ENCODE measurements at places on chromosomes 12 and 14. TPM values are rescaled to one million over a fixed set of nuclear protein-coding genes. Genes with fewer than 3 reads are reported as not detected.

DNA sequence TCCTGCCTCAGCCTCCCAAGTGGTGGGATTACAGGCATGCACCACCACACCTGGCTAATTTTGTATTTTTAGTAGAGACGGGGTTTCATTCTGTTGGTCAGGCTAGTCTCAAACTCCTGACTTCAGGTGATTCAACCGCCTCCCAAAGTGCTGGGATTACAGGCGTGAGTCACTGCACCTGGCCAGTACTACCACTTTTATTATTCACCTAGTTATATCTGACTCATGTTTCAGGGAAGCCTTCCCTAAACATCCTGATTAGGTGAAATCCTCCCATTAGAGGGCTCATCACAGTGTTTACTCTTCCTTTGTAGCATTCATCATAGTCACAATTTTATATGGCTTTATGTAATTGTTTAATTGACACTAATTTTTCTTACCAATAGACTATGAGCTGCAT lies 295.3 kb upstream of the SOX5 start:
- DNase-seq: no peak
- H3K36me3 ChIP-seq: peaks cover 2% of the 10 kb centered on the region
- peaks cover 8% of the 10 kb centered on the region for H3K4me1 ChIP-seq
- no peaks in the 10 kb centered on the region for H3K27me3 ChIP-seq

FITM1 gene
- total RNA-seq: 2.4 TPM

DNA sequence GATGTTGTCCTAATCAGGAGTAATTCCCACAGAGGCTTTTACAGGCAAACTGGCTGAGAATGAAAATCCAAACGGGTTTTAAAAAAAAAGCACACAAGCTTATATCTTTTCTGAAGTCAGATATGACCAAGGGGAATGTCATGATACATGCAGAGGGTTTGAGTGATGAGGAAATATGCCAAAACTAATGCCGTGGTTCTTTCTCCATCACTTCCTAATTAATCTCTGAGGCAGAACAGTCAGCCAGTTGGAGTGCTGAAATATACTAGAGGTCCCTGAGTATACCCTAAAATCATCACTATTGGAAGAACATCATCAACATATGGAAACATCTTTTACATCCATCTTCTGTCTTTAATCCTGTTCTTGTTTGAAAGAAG lies 160.8 kb upstream of the FAR2 start:
- H3K4me3 ChIP-seq: no peak overlapping the region
- no peaks in the 10 kb centered on the region for H3K36me3 ChIP-seq
- no peaks in the 10 kb centered on the region for H3K4me1 ChIP-seq
- no peak for DNase-seq
- H3K27ac ChIP-seq: no peak overlapping the region
- no peaks in the 10 kb centered on the region for H3K27me3 ChIP-seq

GRCh38 chr14:81946834-81947798 lies 413.5 kb upstream of the SEL1L start:
- H3K36me3 ChIP-seq: no peaks in the 10 kb centered on the region
- H3K4me1 ChIP-seq: no peaks in the 10 kb centered on the region
